Stimulated activated CD4-positive, alpha-beta T cell treated with anti-CD3 and anti-CD28 coated beads, Interleukin-12 subunit alpha, Interleukin-12 subunit beta, amount 100 ng/mL, for 48 hours (primary cell): ENCODE measurements at places on chromosomes 12 and 14.
A peak's percentile ranks its signal among the peaks of the same experiment; 100 is the strongest.

DNA sequence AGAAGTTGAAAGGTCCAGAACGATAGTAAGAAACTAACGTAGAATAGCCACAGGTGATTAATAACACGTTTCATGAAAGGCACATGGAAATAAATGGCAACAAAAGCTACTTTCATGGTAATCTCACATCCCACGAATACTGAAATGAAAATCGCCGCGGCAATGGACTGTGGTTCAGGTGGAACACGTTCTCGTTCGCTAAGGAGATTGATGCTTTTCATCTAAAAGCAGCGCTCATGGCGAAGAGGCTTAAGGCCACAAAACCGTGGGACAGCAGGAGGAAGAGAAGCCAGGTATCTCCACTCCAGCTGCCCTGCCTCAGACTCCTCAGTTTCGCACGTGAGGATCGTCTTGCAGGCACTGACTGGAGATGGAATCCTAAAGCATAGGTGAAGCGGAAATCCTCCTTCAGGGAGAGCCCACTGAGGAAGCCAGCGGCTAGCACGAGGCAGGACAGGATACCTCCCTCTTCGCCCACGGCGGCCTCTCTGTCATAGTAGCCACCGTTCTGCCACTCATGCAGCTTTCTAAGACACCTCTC is 696 bp upstream of the GPHN start:
- no peak for DNase-seq

DNA sequence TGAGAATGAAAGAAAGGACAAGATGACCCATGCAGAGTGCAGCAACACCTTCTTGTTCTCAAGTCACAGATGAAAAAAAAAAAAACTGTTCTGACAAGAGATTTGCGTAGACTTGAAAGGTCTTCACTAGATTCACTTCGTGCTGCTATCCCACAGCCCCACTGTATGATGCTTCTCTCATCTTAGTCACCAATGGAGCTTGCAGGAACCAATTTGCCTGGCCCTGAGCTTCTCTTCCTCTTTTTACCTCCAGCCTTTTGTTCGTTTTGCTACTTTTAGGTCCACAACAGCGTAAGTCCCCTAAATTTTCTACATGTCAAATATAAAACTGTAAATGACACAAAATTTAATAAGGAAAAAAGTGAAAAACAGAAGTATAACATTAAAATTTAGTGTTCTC is 107.9 kb upstream of the NAP1L1 start:
- DNase-seq = no peak

GRCh38 chr12:93876360-93876759 is 199.2 kb downstream of the CRADD start:
- DNase-seq = no peak

GRCh38 chr12:14357486-14357885 is 8.0 kb upstream of the ATF7IP start:
- DNase-seq = no peak

DNA sequence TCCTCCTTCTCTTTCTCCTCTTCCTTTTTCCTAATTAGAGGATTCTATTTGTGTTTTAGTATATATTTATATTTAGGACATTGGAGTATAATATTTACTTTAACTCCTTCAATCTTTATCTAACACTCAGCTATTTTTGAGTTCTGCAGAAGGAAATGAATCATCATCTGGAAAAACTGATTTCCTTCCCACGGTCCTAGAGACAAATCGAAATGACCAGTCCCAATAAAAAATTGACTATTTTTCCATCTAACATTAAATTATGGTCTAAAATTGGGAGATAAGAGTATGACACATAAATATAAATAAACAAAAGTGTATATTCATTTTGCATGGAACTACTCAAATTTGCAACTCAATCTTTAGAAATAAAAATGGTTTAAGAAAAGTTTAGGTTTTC is 167.4 kb downstream of the TMTC3 start:
- DNase-seq = no peak

- DNase-seq = no peak
Observed at GRCh38 chr14:99466758-99467157, 13.9 kb downstream of the SETD3 start.

- DNase-seq = no peak
Observed at GRCh38 chr12:110436231-110436630, 13.9 kb downstream of the ARPC3 start.

DNA sequence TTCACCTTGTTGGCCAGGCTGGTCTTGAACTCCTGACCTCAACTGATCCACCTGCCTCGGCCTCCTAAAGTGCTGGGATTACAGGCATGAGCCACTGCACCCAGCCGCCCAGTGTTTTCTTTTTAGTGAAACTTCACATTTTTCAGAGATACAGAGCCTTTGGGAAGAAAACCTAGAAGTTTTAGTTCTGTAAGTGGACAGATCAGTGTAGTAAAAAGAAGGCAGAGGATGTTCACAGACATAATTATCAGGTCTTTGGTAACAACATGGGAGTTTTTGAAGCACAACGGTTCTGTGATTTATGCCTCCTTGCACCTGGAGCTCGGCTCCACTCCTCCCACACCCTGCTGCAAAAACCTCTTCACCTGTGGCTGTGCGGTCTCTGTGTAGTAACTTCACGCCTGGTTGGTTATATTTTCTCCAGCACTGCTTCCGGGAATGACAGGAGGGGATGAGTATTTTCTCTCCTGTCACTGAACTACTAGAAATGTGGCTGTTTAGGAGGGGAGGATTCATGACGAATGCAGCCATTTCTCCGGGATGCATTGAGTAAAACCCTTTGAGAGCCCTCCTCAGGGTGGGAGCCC is 67.0 kb downstream of the ARF6 start:
- no peak for DNase-seq

GRCh38 chr14:63604626-63605025 is 37.0 kb downstream of the WDR89 start:
- DNase-seq = no peak

- DNase-seq = no peak
Observed at GRCh38 chr12:32444895-32445294, 45.5 kb downstream of the FGD4 start.

DNA sequence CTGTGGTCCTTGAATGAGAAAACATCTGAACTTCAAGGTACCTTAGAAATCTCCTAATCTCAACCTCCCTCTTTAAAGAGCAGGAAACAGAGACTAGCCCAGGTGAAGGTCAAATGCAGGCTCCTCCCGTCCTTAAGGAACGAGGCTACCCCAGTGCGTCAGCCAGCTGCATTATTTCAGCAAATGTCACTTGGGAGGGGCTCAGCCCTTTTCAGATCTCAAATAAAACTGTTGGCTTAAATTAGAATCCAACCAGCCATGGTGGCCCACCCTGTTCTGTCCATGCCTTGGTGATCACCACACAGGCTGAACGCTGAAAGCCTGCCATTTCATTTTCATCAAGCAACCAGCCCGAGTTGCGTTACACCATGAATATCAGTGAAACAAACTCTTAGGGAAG is 7.0 kb downstream of the SYNE3 start:
- no peak for DNase-seq

GRCh38 chr12:31589904-31590641 is 863 bp downstream of the DENND5B start:
- DNase-seq = peak; percentile 0

- no peak for DNase-seq
Observed at GRCh38 chr12:20486233-20486632, 117.9 kb downstream of the PDE3A start.
